ENCODE measurements at places on chromosomes 13 and 19.

GRCh38 chr13:113663934-113664333 is 3.1 kb upstream of the GRK1 start:
- no peak overlapping the region for H3K27ac ChIP-seq
- DNase-seq = no peak
- H3K27me3 ChIP-seq = peaks cover 41% of the 10 kb centered on the region

- DNase-seq = no peak
- peaks cover 2% of the 10 kb centered on the region for H3K4me1 ChIP-seq
These were observed 14.9 kb downstream of the DPF1 start for GRCh38 chr19:38209152-38209551.

DNA sequence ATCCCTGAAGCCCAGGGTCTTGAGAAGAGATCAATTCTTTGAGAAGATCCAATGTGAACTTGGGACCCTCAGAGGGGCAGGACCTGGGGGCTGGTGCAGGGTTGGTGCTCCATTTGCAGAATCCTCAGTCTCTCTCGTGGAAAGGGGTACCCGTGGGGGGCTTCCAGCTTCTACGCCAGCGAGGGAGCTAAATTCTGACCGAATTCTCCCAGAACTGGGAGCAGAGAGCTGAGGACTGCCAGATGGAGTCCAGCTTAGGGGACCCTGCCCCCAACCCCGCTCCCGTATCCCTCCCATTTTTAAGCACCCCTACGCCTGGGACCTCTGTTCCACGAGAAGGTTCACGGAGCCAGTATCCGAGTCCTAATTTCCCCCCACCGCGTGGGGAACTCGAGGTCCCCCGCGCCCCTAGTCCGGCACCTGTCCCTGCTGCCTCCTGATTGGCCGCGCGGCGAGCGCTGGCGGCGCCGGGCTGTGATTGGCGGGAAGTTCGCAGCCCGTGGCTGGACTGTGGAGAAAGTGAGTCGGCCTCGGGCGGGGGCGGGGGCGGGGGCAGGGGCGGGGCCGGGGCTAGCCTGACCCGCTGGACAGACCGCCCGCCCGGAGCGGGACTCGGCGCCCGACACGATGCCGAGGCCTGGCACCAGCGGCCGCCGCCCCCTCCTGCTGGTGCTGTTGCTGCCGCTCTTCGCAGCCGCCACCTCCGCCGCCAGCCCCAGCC is 4.4 kb upstream of the LTBP4 start:
- H3K4me1 ChIP-seq = peaks cover 68% of the 10 kb centered on the region
- DNase-seq = peak; percentile 94
- H3K27ac ChIP-seq = peak overlapping the region; percentile 53
- H3K27me3 ChIP-seq = no peaks in the 10 kb centered on the region
- peaks cover 7% of the 10 kb centered on the region for H3K36me3 ChIP-seq

- no peak overlapping the region for H3K4me3 ChIP-seq
- H3K4me1 ChIP-seq = no peaks in the 10 kb centered on the region
- no peak overlapping the region for H3K27ac ChIP-seq
- no peak for DNase-seq
These were observed 181.7 kb downstream of the UQCRFS1 start for GRCh38 chr19:29031216-29031615.

DNA sequence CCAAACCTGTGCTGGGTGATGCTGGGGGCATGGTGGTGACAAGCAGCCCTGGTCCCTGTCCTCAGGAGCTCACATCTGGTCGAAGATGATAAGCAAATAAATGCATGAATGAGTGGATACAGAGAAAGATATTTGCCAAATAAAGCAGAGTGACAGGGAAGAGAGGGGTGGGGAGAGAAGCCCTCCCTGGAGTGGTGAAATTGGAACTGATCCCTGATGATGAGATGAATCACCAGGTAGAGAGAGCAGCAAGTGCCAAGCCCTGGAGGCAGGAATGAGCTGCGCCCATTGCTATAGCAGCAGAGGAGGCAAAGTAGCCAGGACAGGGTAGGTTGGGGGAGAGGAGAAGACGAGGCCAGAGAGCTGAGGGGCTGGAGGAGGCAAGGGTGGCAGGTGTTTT is 13.7 kb downstream of the FXYD5 start:
- no peaks in the 10 kb centered on the region for H3K27me3 ChIP-seq
- no peak for DNase-seq
- no peak overlapping the region for H3K27ac ChIP-seq
- H3K36me3 ChIP-seq = peaks cover 89% of the 10 kb centered on the region
- H3K4me3 ChIP-seq = no peak overlapping the region

GRCh38 chr19:55391191-55391670 is 5.5 kb downstream of the RPL28 start:
- H3K36me3 ChIP-seq = peaks cover 52% of the 10 kb centered on the region
- H3K27ac ChIP-seq = no peak overlapping the region
- no peaks in the 10 kb centered on the region for H3K27me3 ChIP-seq
- H3K4me1 ChIP-seq = peaks cover 44% of the 10 kb centered on the region
- H3K4me3 ChIP-seq = no peak overlapping the region

- DNase-seq = no peak
- no peaks in the 10 kb centered on the region for H3K36me3 ChIP-seq
- peak overlapping the region; percentile 71 for H3K4me3 ChIP-seq
- peak overlapping the region; percentile 59 for H3K27ac ChIP-seq
- no peaks in the 10 kb centered on the region for H3K27me3 ChIP-seq
- peaks cover 58% of the 10 kb centered on the region for H3K4me1 ChIP-seq
These were observed 373 bp downstream of the TNFAIP8L1 start for GRCh38 chr19:4639531-4640246.

- no peak overlapping the region for H3K4me3 ChIP-seq
- no peak for DNase-seq
- H3K36me3 ChIP-seq = no peaks in the 10 kb centered on the region
These were observed 6.5 kb upstream of the ZNF708 start for GRCh38 chr19:21335721-21336120.

DNA sequence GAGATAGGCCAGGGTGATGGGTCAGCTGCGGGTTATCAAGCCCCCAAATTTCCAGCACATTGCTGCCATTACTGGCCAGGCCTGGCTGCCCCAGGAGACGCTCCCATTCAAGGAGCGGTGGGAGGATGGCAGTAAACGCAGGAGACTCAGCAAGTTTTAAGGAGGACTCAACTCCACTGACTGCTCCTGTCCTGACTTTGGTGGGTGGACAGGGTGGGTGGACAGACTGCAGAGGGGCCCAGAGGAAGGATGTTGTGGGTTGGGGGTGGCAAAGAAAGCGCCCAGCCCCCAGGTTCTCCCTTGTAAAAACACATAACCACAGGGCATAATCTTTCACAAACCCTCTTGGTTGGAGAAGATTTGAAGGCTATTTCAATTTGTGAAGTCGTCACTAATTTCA is 4.4 kb downstream of the GJB6 start:
- DNase-seq = no peak
- no peak overlapping the region for H3K4me3 ChIP-seq
- no peaks in the 10 kb centered on the region for H3K36me3 ChIP-seq
- H3K4me1 ChIP-seq = no peaks in the 10 kb centered on the region
- no peak overlapping the region for H3K27ac ChIP-seq

GRCh38 chr13:19817510-19818158 is 34.9 kb upstream of the PSPC1 start:
- no peaks in the 10 kb centered on the region for H3K4me1 ChIP-seq
- H3K4me3 ChIP-seq = no peak overlapping the region
- no peak overlapping the region for H3K27ac ChIP-seq

DNA sequence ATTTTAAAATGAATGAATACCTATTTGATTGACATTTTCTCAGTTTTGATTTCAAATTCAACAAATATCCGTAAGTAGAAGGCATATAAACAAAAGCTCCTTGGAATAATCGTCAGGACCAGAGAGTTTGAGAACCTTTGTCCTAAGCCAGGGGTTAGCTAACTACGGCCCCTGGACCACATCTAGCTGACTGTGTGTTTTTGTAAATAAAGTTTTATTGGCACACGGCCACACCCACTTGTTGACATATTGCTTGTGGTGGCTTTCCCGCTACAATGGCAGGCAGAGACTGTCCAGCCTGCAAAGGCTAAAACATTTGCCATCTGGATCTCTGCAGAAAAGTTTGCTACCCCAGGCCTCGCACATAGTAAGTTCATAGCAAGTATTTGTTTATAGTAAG is 83.4 kb downstream of the GNG7 start:
- no peaks in the 10 kb centered on the region for H3K36me3 ChIP-seq
- H3K27me3 ChIP-seq = peaks cover 42% of the 10 kb centered on the region
- H3K27ac ChIP-seq = no peak overlapping the region

- H3K4me3 ChIP-seq = peak overlapping the region; percentile 87
- no peaks in the 10 kb centered on the region for H3K27me3 ChIP-seq
- peaks cover 8% of the 10 kb centered on the region for H3K4me1 ChIP-seq
- DNase-seq = no peak
These were observed 1.0 kb upstream of the GTF2F1 start for GRCh38 chr19:6393983-6394412.

DNA sequence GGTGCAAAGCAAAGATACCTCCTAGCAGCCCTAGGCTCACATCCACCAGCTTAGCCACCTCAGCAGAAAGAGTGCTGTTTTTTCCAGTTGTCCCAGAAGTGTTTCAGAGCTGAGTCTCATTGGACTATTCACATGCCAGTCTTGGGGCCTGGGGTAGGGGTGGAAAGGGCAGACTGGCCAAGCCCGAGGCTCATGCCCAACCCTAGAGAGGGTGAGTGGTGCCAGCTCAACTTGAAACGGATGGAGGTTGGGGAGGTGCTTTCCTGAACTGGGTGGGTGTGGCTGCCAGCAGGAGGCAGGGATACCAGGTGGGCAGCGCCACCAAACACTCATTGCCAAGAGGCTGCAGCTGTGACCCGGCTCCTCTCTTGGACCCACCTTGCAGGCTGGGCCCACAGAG is 116.9 kb downstream of the DPF1 start:
- H3K4me3 ChIP-seq = no peak overlapping the region
- H3K36me3 ChIP-seq = no peaks in the 10 kb centered on the region
- H3K27me3 ChIP-seq = no peaks in the 10 kb centered on the region
- no peaks in the 10 kb centered on the region for H3K4me1 ChIP-seq

Measured in K562 (cell line).